ENCODE measurements at places on chromosomes 16 and 17.

DNA sequence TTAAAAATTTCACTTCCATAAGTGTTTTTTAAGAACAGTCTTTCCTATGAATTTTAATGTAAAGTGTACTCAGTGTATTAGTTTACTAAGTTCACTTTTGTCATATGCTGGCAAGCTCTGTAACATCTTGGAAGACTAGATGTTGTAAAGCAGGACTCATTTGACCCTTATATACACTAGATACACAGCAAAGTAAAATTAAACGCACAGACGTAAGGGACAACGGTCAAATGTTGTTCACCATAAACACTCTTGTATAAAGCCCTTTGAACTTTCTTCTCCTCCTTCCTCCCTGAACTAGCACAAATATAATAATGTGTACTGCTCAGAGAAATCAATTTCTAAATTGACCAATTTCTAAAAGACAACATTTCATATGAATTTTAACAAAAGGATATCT lies 7.0 kb upstream of the GOT2 start:
- no peak for DNase-seq

DNA sequence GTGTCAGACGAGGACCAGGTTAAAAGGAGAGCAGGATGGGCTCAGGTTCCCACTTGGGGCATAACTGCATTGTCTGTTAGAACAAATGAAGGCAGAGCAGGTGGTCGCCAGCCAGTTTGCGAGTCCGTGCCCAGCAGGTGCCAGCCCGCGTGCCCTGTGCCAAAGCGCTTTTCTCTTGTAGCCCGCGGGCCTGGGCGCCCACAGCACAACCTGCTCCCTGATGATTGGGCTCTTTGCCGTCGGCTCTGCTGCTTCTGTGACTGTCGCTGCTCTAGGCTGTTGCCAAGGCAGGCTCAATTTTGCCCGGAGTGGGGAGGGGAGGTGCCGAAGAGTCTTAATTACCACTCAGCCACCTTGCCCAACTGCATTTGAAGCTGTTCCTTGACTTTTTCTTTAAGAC lies 21.1 kb downstream of the KNOP1 start:
- DNase-seq: no peak

DNA sequence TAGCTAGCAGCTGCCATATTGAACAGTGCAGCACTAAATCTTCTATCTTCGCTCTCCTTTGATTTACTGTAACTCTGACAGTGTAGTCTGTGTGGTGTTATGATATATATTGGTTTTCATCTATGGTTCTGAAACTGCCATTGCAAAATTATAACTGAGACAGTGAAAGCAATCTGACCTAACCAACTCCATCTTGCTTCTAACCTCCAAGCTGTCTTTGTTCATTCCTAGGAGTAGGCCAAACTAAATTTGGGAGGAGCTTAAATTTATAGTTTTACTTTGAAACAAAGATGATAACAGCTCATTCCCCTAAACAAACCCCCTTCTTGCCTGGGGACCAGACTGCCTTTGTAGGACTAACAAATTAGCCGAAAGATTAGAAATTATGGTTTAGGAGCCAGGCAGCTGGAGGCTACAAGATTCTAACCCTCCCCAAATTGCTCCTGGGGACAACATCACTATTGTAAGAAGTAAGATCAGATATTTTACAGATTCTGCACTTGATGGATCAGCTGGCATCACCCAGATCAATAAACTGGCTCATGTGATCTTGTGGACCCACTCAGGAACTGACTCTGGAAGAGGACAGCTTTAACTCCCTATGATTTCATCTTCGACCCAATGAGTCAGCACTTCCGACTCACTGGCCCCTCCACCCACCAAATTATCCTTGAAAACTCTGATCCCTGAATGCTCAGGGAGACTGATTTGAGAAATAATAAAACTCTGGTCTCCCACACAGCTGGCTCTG lies 47.0 kb upstream of the FBXO47 start:
- peak; percentile 67 for DNase-seq

- DNase-seq: peak; percentile 35
Observed at GRCh38 chr17:75848523-75849278, 4.5 kb upstream of the UNC13D start.

DNA sequence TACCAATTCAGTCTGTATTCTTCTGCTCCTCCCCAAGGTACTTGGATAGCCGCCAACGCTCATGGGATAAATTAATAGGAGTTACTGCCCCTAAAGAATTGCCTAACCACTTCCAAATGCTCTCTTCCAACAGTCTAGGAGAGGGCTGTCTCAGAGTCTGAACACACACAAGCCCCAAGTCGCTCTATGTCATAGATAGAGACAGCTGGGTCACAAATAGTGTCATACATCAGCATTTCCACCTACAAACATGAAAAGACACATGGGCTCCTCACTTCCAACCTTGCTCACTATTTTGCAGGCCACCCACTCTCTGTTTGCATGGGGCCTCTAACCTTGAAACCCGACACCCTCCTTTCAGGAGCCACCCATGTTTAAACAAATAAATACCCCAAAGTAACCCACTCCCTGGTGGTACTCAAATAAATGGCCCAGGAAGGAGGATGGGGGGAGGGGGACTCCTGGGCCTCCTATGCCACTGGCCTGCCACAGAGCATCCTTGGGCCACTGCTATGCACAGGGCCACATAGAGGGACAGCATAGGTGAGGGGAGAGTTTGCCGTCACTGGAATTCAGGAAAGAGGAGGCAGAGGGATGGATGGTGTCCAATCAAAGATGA lies 265.9 kb downstream of the SOX9 start:
- DNase-seq: no peak

DNA sequence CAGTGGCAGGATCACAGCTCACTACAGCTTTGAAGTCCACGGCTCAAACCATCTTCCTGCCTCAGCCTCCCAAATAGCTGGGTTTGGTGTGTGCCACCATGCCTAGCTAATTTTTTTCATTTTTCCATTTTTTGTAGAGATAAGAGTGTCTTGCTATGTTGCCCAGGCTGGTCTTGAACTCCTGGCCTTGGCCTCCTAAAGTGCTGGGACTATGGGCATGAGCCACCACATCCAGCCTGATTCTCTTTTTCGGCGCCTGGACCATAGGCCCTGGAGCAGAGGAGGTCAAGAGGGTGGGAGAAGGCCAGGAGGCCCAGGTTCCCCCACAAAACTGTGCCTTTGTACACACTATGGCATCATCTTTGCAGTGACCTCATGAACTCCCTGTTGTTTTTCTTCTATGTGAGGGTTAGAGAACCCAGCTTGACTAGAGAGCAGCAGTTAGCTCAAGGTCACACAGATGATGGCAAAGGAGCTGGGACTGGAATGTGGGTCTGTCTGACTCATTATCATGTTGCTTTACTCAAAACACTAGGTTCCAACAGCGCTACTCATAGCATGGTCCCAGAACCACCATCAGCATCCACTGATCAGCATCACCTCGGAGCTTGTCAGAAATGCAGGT lies 16.3 kb downstream of the SCN4A start:
- no peak for DNase-seq

DNA sequence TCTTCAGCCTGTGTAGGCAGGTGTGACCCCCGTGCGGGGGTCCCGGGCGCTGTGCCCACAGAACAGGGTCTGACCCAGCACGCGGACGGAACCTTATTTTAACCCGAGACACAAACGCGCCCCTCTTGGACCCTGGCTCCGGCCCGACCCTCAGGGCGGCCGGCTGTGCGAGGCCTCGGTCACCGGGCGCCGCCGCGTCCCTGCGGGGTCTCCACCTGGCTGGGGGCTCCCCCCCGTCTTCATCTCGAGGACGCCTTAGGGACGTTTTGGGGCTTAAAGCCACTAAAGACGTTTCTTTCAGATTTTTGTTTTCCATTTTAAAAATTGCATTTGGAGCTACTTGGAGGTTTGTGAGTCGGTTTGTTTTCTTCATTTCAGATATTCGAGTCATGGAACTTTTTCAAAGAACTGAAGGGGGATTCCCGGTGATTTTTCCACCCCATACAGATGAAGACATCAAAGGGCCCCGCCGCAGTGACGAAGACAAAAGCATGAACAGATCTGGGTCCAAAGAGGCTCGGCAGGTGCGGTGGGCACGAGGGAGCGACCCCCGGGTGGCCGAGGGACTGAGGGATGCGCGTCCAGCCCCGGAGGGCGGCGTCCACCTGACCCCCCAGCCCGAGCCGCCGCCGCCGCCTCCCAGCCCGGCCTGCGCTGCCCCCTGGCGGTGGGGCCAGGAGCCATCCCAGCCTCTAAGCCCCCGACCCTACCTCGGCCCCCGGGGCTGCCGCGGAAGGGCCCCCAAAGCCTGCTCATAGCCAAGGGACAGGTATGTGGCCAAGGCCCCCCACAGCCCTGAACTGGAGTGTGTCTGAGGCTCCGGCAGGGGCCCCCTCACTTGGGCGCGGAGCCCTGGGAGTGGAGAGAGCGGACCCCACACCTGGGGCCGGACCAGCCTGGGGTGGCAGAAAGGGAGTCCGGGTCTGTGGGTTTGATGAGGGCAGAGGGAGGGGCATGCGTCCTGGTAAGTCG lies 3.8 kb upstream of the CD7 start:
- no peak for DNase-seq

GRCh38 chr17:4899341-4900230 lies at the start of gene C17orf107:
C17orf107 (plus strand) TSS chr17:4899536; CDS start chr17:4899763, 227 bp downstream.
- DNase-seq: peak; percentile 96

- no peak for DNase-seq
Observed at GRCh38 chr17:49730078-49730784, 22.5 kb upstream of the SLC35B1 start.

DNA sequence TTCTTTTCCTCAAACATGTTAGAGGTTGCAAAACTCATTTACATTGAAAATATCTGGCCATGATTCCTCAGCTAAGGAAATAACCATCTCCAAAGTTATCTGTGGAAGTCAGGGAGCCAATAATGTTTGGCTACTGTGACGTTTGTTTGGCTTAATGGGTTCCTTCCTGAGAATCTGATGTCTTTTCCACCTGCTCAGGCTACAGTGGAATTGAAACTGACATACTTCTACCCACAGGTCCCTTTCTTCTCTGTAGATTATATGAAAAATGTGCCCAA lies 221.1 kb upstream of the XYLT1 start:
- no peak for DNase-seq

DNA sequence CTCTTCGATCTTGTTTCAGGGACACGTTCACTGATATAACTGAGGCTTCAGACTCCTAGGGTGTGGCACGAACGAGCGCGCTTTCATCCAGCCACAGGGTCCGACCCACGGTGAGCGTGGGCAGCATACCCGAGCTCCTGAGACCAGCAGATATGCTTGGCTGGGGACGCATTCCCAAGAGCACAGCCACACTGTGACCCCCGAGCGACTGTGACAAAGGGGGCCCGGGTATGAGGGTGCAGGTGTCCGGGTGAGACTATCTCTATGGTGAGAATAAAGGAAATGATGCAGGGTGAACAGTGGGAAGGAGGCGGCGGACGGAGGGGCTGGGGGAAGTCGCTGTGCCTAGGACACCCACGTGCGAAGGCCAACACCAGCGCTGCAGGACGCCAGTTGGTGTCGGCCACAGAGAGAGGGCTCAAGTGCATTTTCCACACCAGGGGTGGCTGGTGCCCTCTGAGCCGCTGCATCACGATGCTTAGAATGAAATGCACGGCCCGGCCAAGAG lies 17.6 kb downstream of the RPH3AL start:
- DNase-seq: no peak

- no peak for DNase-seq
Observed at GRCh38 chr16:30395992-30396585, 869 bp downstream of the ZNF48 start.

DNA sequence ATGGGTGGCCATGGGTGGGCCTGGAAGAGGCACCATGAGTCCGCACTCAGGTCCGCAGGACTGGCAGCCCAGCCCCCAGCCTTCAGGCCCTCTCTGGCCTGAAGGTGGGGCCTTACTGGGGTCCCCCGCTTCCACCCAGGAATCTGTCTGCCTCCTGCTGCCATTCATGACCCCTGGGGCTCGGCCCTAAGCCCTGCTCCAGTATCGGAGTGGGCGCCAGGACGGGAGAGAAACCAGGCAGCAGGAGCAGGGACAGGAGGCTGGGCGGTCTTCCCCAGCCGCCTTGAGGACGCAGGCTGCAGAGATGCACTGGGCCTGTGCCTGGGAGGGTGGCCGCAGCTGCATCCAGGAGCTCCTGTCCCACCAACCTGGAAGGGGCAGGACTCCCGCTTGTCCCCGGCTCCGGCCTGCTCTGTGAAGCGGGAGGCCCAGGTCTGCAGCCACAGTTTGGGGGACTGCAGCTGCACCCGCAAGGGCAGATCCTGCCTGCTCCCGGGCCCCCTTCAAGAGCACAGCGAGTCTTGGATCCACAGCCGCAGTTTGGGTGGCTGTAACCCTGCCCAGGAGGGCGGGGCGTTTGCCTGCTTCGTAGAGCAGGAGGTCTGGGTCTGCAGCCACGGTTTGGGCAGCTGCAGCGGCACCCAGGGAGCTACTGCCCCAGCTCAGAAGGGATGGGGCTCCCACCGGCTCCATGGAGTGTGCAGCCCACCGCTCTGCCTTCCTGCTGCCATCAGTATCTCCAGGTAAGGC lies 81.8 kb upstream of the DNAJA2 start:
- no peak for DNase-seq

- DNase-seq: no peak
Observed at GRCh38 chr16:85557083-85557970, 55.8 kb upstream of the GSE1 start.

GRCh38 chr16:23557779-23558702 lies 514 bp downstream of the UBFD1 start:
- DNase-seq: peak; percentile 40

GRCh38 chr16:17359788-17360390 lies 110.9 kb downstream of the XYLT1 start:
- DNase-seq: peak; percentile 90

DNA sequence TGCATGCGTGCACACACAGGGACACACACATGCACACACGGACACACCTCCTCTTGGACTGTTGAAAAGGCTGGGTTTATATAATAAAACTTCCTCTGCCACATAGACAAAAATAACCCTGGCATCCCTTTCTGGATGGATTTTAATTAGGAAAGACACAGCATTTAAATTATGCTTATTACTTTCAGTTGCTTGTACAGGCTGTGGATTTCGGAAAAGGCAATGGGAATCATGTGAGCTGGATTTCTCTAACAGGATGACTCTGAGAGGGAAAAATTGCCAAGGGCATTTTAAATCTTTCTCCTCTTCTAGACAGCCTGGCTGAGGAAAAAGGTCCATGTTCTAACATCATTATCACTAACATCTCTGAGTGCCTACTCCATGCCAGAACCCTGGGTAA lies 75.9 kb downstream of the HLF start:
- DNase-seq: no peak

GRCh38 chr17:57644326-57644725 lies 100.8 kb downstream of the CCDC182 start:
- DNase-seq: no peak

- no peak for DNase-seq
Observed at GRCh38 chr17:16432017-16432416, 16.6 kb downstream of the TRPV2 start.

Data from inflammatory macrophage (primary cell).